ENCODE measurements at places on chromosomes 11 and 22. TPM values are rescaled to one million over a fixed set of nuclear protein-coding genes. Genes with fewer than 3 reads are reported as not detected.

KRTAP5-8 gene
- total RNA-seq: not detected

OR52K2 gene
- not detected for total RNA-seq

CACNA1I gene
- under 0.01 TPM for total RNA-seq

PDGFB gene
- total RNA-seq: 13.7 TPM

APOA5 gene
- total RNA-seq: not detected

DHCR7 gene
- 79.9 TPM for total RNA-seq

CD3E gene
- total RNA-seq: not detected

OR52A1 gene
- total RNA-seq: not detected

A4GALT gene
- total RNA-seq: 31.9 TPM

MS4A15 gene
- not detected for total RNA-seq

GDPD4 gene
- not detected for total RNA-seq

CRYBB2 gene
- total RNA-seq: not detected

EXPH5 gene
- total RNA-seq: 0.08 TPM

SLC25A22 gene
- total RNA-seq: 21.5 TPM

TSPAN32 gene
- total RNA-seq: 0.12 TPM

PYGM gene
- 0.68 TPM for total RNA-seq

OR10G7 gene
- not detected for total RNA-seq

NCF4 gene
- total RNA-seq: not detected

RIC3 gene
- not detected for total RNA-seq

SMC1B gene
- total RNA-seq: under 0.01 TPM

ZNF143 gene
- 73.7 TPM for total RNA-seq

KLHL35 gene
- total RNA-seq: 3.3 TPM

CADM1 gene
- 0.45 TPM for total RNA-seq

PNPLA5 gene
- not detected for total RNA-seq

CCDC89 gene
- total RNA-seq: 2.6 TPM

HORMAD2 gene
- total RNA-seq: not detected

BIRC3 gene
- 0.47 TPM for total RNA-seq

UPK3A gene
- not detected for total RNA-seq

CARS1 gene
- 50.0 TPM for total RNA-seq

LUZP2 gene
- total RNA-seq: 0.08 TPM

VWA5A gene
- total RNA-seq: 11.4 TPM

CDC42EP1 gene
- 3.2 TPM for total RNA-seq

DCDC1 gene
- total RNA-seq: 0.08 TPM

DSCAML1 gene
- total RNA-seq: not detected

CHST1 gene
- 0.15 TPM for total RNA-seq

ASCL2 gene
- total RNA-seq: not detected

All from smooth muscle cell of the coronary artery (primary cell).